Stimulated activated effector memory CD8-positive, alpha-beta T cell treated with anti-CD3 and anti-CD28 coated beads, Interleukin-12 subunit alpha, Interleukin-12 subunit beta, amount 100 ng/mL, for 72 hours (primary cell): ENCODE measurements at places on chromosomes 12 and 14.

DNA sequence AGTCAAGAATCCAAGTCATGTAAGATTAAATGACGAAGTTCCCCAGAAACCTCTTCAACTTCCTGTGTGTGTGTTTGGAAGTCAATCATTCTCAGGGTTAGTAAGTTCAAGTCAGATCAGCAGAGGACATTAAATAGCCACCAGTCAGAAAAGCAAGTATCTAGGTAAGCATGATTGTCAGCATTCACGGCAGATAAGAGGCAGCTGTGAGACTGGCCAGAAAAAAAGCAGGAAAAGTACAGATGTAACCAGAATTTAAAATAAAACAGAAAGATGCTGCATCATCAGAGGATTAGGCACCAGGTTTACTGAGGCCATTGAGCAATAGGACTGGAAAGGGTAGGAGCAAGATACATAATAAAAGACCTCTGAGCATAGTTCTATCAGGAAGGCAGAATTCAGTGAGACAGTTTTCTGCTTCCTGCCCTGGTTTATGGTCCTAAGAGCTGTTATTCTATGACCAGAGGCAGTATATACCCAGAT lies 606.9 kb downstream of the FSCB start:
- DNase-seq, result no peak

DNA sequence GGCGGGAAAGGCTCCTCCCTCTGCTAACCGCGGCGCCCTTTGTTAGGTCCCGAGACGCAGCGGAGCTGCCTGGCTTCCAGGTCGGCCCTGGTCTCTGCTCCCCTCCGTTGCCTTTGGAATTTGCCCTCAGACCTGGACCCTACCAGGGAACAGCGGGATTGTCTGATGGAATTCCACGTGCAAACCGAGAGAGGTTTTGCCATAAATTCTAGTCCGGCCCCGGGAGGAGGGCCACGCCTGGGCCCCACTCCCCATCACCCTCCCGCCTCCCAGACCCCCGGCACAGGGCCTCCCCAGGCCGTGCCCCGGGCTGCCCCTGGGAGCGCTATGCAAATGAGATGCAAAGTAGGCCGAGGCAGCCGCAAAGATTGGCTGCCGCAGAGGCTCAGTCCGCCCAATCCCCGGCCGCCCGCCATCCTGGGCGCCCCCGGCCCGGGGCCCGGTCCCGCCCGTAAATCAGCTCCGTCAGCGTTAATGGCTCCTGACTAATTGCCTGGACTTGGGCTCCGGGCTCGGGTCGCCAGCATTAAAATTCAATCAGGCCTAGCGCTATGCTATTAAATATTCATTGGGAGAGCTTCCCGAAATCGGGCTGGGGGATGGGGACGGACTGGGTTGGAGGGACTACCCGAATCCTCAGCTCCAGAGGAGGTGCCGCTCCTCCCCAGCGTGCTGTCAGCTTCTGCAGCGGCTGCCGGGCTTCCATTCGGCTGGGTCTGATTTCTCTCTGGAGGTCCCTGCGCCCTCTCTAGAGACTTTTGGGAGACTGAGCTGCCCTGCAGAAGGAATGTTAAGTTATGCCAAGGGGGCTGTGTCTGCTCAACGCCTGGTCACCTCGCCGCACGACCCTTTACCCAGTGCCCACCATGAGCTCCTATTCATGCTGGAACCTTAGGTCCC lies 15.7 kb upstream of the FIGNL2 start:
- no peak for DNase-seq

GRCh38 chr12:25745281-25745680 lies 192.2 kb upstream of the LMNTD1 start:
- no peak for DNase-seq

DNA sequence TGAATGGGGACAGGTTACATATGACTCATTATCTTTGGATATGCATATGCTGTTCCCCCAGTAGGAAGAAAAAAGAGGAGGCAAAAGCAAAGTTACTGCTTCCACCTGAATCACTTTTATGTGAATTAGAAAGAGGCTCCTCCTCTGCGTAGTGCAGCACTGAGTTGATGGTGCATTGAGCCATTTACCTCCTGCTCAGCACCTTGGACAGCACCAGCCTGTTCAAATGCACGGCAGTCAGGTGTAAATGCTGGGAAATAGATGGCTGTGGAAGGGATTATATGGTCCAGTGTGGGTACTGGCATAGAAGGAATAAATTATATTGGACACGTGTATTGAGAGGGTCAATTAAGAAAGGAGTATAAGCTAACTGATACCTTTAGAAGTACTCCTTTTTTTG lies 541.9 kb upstream of the SEL1L start:
- DNase-seq, result no peak

DNA sequence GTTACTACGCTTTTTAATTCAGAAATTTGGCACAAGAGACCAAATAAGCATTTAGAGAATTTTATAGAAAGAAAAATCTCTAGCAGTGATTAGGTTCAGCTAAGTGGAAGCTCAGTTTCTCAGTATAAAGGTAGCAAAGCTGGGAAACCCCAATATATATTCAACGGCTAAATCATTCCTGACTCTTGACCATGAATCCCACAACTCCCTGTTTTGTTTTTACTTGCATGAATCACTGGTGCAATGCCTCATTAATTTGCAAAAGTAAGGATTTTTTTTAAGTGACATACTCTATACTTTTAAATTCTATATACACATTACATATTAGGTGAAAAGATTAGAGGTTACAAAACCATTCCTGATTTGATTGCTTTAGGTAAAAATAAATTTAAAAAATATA lies 74.3 kb upstream of the PLEKHG7 start:
- DNase-seq, result no peak

DNA sequence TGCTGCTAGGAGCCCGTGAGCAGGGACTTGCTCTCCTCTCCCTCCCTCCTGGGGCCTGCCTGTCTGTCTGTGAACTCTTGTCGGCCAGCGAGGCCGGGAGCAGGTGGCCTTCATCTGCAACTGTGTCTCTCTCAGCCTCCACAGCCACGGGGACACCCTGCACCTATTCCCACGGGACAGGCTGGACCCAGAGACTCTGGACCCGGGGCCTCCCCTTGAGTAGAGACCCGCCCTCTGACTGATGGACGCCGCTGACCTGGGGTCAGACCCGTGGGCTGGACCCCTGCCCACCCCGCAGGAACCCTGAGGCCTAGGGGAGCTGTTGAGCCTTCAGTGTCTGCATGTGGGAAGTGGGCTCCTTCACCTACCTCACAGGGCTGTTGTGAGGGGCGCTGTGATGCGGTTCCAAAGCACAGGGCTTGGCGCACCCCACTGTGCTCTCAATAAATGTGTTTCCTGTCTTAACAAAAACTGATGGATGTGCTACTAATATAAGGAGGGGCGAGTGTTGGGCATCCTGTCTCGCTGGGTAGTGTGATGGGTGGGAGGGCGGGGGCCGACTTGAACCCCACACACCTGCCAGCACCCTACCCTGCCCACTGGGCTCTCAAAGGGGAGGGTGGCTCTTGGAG lies 34.8 kb downstream of the MEG3 start:
- DNase-seq, result no peak

DNA sequence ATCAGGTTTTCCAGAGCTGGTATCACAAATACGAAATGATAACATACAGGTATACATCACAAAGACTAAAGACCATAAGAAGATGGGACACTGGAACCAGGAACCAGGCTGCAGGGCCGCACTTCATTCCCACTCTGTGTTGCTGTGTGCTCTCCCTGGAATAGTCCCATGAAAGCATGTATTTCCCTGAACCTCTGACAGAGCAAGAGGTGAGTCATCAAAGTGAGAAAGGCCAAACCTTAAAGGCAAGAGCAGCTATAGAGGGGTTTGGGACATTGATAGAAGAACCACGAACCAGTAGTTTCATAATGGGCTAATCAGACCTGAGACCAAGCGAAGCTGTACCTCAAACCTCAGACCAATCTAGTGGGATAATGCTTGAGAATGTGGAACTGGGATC lies 283.0 kb upstream of the PRKD1 start:
- DNase-seq, result no peak

DNA sequence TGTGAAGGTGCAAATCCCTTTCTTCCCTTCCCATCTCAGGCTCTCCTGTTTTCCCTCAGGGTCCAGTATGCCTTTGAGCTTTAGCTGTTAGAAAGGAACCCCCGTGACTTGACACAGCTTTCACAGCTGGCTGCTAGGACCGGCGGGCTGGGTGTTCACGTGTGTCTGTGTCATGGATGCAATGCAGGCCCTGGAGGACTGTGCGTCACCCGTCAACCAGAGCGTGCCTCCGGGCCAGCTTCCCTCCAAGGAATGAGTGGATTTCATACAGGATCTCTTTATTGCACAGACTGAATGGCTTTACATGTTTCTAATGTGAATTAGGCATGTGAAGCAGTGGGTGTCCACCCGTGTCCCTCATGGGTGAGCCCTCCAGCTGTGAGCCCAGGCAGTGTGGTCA lies 77.4 kb downstream of the AACS start:
- no peak for DNase-seq
